ENCODE measurements at places on chromosomes 7 and 10.

GRCh38 chr10:63058236-63058635 is 74.9 kb upstream of the NRBF2 start:
- DNase-seq = no peak

DNA sequence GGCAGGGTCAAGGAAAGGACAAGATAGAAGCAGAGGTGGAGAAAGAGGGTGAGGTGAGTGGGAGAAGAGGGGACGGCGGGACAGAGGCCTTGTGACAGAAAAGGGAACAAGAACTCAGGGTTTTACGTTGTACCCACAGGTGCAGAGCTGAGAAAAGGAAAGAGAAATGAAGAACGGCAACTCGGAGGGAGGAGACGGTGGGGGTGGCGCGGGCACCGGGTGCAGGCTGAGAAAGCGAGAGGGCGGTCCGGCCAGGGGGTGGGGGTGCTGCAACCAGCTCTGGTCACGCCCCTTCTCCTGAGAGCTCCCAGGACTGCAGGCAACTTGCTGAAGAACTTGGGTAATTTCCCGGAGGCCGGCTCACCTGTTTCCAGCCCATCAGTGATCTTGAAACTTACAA is 65.3 kb downstream of the CARD11 start:
- no peak for DNase-seq

- no peak for DNase-seq
Observed at GRCh38 chr7:150800581-150801241, at the start of gene TMEM176A. Gene TMEM176A (plus strand): TSS chr7:150800769. CDS start chr7:150801551, 782 bp downstream.

- no peak for DNase-seq
Observed at GRCh38 chr7:134394056-134394455, 64.8 kb downstream of the AKR1B1 start.

DNA sequence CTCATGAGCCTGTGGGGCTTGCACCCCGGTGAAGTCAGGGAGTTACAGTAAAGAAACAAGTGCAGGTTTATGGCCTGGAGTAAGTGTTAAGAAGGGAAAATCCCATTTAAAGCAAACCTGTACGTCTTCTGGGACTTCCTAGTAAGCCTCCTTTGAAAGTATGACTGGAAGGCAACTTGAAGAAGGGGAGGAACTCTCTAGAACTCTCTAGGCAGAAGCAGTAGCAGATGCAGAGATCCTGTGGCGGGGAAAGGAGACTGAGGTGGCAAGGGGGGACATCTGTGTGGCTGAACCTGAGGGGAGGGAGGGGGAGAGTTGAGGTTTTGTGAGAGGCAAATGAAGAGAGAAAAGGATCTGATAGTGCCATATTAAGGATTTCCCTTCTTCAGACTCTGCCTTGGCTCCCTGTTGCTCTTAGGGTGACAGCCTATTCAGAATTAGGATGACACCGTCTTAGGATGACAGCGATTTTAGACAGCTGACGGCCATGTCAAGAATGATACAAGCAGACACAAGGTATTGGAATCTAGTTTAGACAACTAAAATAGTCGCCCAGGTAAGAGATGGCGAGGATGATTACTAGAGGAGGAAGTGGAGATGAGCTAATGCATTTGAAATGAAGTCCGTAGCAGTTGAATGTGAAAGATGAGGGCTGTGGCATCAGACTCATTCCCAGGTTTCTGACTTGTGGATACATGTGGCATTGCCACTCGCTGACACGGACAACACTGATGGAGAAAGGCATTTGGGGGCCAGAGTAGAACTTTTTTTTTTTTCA is 29.0 kb downstream of the CUL1 start:
- no peak for DNase-seq

DNA sequence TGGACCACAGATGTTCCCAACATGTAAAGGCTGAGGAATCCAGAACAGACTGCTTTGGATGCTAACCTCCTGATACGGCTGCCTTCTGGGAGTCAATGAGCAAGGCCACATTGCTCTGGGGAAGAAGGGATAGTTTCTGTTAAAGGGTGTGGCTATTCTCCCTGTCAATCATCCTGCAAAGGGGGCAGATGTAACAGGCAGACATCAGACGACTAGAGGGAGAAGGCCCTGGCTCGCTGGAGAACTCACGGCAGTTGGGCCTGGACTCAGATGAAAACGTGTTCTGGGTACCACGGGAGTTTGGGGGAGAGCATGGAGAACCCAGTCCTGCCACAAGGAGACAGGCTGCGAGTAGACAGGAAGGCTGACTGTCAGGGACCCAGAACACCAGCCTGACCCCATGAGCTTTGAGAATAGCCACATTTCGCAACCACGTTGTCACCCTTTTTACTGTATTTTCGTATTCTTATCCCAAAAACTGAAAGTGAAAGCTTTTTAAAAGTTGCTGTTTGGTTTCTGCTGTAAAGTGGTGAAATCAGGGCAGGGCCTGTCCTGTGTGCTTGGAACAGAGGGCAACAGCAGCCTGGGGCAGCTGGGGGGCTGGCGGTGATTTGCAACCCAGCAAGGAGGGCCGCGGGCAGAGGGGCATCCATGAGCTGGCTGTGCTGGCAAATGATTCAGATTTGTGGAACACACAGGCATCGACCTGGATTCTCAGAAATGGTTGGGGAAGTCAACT is 95.3 kb downstream of the MYOF start:
- DNase-seq = no peak

DNA sequence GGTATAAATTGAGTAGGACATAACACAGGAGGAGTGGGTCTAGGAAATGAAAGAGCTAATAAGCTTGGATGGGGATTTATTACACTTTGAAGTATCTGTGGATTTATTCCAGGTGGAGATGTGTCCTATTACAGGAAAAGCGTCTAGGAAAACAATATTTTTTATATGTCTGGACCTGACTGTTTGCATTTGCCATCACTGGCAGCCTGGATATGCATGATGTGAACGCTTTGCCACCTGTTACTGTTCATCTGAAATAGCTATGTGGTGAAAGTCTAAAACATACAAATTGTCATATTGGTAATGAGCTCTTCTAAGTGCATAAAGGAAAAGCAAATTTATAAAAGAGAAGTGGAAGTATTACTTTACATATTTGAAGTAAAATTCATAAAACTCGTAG is 31.6 kb upstream of the AGMO start:
- DNase-seq = no peak

DNA sequence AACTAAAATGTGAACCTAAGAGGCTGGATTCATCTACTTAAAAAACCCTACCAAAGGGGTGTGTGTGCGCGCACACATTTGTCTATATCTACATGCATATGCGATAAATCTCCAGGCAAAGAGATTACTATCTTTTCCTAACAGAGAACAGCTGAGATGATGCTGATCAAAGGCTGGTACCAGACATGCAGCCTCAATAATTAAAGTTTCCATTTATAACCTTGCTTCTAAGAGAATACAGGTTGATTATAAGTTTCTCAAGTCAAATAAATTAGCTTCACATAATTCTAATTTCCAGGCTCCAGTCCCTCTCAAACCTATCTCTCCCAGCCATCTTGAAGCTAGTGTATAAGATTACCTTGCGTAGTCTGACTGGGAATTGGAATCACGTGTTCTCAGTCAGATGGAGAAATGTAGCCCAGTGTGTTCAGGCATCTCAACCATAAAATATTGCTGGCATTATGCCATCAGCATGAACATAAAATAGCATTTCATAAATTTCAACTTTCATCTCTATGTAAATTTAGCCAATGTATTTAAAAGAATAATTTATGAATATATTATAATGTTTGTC is 1062.0 kb downstream of the XPNPEP1 start:
- DNase-seq = no peak

DNA sequence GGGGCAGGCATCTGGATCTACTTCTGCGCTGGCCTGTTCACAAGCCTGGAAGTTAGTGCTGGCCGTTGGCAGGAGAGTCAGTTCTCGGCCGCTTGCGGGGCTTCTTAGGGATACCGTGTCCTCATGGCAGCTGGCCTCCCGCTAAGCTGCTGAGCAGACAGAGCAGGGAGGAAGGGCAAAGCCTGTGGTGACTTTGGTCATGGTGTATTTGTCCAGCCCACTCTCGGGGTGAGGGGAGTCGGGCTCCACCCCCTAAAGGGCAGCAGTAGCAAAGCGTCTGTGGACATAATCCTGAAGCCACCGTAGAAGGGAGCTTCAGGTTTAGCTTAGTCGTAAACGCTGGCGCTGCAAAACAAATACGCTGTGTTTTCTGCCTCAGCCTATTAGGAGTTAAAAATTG is 12.2 kb downstream of the UBE3C start:
- peak; percentile 51 for DNase-seq
